Fibroblast of skin of right biceps (primary cell): ENCODE measurements at places on chromosomes 2 and 18.
A peak's percentile ranks its signal among the peaks of the same experiment; 100 is the strongest.

DNA sequence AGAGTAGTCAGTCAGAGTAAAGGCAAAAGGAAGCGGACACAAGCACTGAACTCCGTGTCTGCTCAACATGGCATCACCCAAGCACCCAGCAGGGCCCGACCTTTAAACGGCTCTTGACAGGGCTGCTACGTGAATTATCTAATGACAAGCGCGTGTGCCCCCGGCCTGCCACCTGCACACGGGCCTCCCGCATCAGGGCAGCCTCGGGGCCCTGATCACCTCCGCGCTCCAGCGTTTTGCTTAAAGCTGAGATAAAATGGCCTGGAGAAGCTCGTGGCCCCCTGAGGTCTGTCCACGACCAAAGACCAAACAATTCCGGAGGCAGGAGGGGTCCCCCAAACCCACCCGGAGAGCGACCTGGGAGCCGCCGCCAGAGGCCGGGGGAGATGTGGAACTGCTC lies 376 bp downstream of the NDUFA10 start:
- no peak for DNase-seq

- no peak for DNase-seq
Observed at GRCh38 chr18:75115514-75115913, 93.4 kb downstream of the PTGR3 start.

DNA sequence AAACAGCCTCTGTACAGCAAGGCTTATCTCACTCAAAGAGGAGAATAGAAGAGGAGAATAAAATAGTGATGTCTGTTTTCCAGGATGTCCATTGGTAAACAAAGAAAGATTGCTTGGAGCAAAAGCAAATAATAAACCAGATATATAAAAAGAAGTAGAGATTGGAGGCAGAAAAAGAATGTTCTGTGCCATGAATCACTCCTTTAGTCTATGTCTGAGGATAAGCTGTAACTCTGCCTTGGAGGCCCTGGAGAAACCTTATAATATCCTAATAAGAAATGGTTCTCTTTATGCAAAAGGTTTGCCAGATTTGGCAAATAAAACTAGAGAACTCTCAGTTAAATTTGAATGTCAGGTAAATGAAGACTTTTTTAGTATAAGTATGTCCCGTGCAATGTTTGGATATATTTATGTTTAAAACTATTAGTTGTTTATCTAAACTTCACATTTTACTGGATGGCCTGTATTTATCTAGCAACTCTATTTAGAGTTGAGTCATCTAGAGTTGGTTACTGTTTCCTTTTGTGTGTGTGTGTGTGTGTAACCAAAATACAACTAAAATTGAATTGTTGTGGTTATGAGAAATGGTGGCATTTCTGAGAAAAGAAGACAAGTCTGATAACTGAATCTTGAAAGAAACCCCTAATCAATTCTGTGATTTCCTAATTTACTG lies 510.3 kb upstream of the SETBP1 start:
- DNase-seq = no peak

DNA sequence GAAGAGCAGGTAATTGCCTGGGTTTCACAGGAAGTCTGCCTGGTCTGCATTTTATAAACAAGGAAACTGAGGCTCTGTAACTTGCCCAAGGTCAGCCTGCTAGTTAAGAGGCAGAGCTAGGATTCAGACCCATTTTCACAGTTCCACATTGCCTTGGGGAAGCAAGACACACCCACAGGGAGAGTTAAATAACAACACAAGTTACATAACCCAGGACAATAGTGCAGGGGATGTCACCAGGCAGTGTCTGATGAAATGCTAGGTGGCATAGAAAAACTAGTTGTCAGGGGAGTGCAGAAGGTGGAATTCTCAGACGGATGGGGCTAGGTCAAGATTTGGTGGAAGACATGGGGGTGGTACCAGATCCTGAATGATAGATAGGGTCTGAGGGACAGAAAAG lies 69.7 kb downstream of the PRKCE start:
- no peak for DNase-seq

DNA sequence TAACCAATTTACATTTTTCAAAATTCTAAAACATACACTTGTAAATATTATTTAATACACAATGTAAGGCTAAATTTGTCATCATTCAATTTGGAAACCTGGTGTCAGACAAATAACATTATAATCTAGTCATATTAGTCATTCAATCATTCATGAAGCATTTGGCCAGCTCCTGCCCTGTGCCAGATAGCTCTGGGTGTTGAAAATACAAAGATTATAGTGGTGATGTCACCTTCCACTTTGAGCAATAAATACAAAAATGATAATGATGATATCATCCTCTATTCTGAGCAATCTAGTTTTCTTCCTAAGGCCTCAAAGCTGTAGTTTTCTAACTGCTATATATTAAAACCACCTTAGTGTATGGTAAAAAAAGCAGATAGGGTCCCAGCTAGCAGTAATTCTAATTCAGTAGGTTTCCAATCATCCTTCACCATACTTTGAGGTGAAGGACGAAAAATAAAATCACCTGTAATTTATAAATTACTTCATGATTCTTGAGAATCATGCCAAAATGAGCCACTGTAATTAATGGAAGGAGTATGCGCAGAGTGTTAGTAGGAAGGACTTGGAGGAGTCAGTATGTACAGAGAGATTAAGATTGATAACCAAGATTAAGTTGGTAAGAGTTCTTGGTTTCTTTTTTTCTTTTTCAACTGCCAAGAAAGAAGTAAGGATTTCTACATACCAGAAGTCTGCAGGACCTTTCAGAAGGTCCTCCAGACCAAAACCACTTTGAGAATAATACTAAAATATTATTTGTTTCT lies 23.2 kb downstream of the MEMO1 start:
- DNase-seq = peak; percentile 72

GRCh38 chr2:134142341-134142738 lies 111.5 kb upstream of the MGAT5 start:
- DNase-seq = peak; percentile 16

DNA sequence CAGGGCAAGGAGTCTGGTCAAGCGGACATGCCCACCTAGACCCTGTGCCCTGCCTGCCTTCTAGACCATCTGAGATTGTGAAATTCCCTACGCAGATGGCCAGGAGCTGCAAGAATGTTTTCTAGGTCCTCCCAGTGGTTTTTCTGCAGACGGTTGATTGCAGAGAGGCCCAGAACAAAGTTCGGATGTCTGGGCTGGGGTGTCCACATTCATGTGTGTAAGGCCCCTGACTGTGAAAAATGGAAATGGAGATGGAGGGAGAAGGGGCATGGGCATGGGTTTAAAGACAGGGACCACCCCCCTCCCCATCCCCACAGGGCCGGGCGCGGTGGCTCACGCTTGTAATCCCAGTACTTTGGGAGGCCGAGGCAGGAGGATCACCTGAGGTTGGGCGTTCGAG lies 11.8 kb downstream of the ARHGAP25 start:
- DNase-seq = no peak

DNA sequence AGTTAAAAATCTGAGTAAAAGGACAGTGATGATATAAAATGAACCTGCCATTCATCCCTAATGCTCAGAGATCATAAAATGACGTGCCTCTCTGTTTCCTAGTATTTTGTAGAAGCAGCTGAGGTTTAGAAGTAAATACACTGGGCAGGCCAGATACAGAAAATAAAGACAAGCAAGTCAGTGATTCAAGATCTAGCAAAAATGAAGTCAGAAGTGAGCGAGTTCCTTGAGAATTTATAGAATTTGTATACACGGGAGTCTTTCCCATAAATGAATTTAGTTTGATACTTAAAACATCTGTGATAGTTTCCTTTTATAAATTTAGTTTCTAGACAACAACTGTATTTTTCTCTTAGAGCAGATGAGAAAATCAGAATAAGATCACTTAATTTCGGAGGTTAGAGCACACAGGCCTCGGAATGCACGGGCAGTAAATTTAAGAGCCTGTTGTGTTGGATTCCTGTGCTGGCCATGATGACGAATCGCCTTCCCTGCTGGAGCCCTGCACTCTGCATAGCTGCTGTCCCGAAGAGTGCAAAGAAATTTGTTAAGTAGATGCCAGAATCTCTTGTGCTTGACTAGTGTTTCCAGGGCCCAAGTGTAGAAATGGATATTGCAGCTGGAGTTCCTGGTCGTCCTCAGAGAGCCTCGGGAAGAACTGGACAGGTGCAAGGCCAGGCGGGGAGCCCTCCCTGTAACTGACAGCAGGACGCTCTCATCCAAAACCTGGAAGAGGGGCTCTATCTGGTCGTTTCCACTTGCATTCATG lies 83.7 kb upstream of the RBM44 start:
- peak; percentile 51 for DNase-seq

- peak; percentile 41 for DNase-seq
Observed at GRCh38 chr18:10543277-10543676, 17.4 kb downstream of the NAPG start.

DNA sequence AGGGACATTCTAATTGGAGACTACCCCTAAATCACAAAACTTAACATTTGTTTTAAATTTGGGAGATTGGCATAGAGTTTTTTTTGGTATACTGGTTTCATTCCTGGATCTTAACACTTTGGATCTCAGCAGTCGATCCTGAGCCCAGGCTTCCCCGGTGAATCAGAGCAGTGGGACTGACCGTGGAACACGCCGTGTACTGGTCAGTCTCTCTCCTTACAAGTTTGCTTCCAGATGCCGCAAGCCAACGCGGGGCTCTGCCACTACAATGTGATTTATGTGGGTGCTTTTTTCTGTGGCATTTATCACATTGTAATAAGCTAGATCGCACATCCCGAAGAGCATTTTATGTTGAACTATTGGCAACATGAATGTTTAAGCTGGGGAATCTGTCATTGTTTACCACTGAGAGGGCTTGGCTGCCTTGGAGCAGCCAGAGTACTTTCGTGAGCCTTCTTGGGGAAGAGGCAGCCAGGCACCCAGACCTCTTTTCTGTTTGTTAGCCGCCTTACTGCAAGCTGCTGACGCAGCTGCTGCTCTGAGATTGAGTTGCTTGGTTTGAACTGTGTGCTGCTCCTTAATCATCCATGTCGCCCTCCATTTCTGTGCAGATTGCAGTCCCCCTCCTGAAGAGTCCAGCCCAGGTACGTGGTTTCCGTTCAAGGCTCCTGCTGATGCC lies 49.3 kb downstream of the COA5 start:
- DNase-seq = no peak

DNA sequence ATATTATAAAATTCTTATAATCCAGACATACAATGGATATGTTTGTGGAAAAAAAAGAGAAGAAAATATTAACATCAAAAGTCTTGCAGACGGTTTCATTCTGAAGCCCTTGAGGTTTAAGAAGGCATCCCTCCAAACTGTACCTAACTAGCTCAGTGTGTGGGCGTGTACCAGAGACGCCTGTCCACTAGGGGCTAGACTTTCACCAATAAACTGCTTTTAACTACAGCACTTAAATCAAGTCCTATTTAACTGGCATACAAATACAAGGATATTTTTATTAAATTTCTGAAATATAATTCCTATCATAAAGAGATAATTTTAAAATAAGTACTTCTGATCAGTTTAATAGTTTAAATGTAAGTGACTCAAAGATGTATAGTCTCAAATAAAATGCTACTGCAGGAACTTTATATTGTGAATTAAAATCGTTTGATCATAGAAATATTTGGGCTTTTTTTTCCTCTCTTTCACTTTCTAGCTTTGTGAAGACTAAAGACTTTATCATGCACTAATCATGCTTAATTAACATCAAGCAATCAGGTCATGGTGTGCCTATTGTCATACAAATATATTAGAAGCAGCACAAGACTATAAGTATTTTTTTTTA lies 437.7 kb downstream of the SATB2 start:
- peak; percentile 47 for DNase-seq

DNA sequence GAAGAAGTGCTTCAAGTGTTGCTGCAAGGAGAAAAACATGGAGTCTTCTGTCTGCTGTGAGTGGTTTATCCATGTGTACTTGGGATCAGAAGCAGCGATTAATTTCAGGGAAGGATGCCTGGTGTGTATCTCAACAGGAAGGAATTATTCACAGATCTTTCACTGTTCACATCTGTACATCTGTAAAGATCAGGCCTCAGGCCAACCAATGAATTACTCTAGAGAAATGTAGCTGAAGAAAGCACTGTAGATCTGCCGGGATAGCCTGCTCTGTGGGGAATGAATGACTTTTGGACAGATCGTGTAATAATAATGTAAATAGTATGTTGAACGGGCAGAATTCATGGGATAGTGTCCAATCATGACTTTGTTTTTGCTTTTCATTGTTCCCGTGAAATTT lies 54.0 kb upstream of the SPP2 start:
- peak; percentile 67 for DNase-seq

DNA sequence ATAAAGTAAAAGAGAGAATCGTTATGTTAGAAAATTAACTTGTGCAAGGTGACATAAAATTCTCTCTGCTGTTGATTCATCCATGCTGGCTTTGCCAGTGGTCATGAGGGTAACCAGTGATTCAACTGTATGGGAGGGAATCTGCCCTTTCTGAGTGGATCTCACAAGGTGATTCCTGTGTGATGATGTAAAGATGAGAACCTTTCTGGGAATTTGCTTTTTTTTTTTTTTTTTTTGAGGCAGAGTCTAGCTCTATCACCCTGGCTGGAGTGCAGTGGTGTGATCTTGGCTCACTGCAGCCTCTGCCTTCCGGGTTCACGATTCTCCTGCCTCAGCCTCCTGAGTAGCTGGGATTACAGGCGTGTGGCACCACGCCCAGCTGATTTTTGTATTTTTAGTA lies 23.3 kb downstream of the RAB31 start:
- peak; percentile 79 for DNase-seq

DNA sequence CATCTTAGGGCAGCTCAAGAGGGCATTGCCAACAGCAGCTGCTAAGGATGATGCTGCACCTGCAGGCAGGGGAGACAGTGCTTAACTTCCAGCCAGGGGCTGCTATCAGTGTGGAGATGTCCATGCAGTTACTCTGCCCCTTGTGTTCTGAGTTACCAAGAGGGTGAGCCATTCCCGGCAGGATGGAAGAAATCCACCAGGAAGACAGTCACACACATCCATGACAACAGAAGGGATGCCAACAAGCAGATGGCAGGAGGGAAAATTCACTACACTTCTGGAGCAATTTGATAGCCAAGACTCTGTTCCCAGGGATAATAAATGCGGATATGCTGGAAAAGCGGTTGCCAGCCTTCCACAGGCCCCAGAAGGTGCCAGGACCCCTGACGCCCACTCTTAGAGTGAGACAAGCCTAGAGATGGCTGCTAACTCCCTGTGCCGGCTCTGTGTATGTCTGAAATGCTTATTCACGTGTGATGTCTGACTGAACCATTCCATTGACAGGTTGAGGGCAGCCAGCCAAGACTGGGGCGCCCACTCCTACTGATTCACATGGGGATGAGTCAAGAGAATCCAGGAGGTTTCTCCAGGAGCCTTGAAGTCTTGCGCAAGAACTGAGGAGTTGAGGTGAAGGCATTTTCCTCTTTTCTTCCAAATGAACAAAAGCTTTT lies 24.5 kb downstream of the LOXHD1 start:
- peak; percentile 43 for DNase-seq

GRCh38 chr2:129458436-129458835 lies 521.0 kb upstream of the RAB6C start:
- DNase-seq = no peak

DNA sequence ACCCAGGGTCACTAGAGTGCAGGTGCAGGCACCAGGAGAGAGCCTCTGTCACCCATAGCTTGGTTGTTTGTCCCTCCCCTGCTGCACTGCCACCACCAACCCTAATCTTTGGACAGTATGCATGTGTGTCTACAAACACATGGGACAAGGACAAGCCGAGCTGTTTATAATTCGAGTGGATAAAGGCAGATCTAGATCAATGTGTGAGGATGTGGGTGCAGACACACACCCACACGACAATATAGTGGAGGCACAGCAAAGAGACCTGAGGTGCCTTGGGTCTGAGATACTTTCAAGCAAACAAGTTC lies 199.2 kb downstream of the TNS1 start:
- no peak for DNase-seq
